ENCODE measurements at places on chromosomes 11 and 22.

DNA sequence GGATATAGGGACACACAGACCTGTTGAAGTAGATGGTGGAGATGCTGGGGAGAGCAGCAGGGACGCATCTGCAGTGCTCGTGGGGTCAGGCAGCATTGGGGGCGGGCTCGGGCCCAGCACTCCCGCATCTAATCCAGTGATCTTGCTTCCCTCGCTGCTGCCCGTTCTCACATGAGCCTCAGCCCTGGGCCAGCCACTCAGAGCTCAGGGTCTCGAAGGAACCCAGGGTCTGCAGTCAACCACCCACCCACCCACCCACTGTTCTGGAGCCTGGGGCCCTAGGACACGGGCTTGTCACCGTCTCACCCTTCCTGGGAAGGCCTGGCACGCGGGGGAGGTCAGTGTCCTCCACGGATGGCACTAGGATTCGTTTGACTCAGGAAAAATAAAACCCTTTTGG is 406.0 kb downstream of the TBC1D22A start:
- no peak for DNase-seq

DNA sequence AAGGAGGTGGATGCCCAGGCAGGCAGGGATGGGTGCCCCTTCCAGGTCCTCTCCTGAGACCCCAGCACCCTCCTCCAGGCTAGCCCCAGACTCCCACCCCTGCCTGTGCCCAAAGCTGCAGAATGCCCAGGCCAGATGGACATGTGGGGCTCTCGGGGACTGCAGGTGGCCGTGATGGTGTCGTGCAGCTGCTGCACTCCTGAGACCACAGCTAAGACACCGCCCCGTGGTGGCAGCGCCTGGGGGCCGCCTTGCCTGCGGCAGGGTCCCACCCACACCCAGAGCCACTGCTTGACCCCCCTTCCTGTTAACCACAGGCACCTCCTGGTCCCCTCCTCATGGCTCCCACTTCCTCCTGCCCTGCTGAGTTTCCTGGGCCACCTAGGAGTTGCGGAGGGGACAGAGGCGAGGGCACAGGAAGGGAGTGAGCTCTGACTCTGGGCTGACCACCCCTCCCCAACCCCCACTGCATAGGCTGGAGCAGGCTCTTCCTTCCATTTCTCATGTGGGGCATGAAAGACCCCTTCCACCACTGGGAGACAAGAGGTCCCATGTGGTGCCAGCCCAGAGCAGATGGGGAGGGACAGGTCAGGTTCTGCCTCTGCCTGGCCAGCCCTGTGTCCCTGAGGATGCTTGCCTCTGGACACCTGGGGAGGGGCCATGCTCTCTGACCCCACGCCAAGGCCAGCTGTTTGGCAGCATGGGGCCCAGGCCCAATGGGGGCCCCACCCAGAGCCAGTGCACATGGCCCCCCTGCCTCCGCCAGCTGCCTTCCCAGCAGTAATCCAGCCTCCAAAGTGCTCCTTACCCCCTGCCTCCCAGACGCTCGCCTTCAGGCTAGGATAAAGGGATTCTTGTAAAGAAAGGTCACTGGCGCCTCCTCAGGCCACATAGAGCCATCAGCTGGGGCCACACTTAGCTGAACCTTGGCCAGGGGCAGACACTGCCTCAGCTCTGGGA is 29.3 kb downstream of the OSBPL5 start:
- DNase-seq, result no peak

GRCh38 chr11:133579165-133580031 is 47.1 kb upstream of the OPCML start:
- DNase-seq, result no peak

- no peak for DNase-seq
Measured at GRCh38 chr11:81331611-81332235, 1401.9 kb downstream of the FAM181B start.

GRCh38 chr11:58902881-58903280 is 36.4 kb upstream of the GLYATL1 start:
- no peak for DNase-seq

DNA sequence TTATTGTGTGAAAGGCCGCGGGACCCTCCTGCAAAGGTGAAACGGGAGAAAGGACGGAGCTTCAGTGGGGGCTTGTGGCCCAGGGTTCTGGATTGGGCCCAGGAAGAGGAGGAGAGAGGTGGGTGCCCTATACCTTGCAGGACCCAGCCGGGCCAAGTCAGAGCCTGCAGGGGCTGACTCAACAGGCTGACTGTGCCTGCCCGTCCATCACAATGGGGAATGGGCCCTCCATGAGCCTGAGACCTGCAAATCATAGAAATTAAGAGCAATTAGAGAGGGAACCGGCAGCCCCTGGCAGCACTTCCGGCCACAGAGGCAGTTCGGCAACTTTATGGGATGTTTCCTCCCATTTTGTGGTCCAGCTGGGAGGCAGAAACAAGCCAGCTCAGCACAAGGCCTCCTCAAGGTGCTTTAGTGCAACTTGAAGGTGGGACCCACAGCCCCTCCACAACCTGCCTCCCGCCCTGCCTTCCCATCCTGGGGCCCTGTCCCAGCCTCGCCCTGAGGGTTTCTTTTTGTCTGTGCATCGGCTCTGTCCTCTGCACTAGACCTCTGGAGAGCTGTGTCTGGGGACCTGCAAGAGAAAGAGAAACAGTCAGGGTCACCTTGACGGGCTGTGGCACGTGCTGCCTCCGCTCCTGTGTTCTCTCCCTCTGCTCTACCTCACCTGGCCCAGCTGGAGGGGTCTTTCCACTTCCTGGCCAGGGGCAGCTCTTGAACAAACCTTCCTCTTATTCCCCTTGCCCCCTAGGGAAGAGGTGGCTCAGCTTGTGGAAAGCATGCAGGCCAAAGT is 19.1 kb upstream of the NECTIN1 start:
- no peak for DNase-seq

DNA sequence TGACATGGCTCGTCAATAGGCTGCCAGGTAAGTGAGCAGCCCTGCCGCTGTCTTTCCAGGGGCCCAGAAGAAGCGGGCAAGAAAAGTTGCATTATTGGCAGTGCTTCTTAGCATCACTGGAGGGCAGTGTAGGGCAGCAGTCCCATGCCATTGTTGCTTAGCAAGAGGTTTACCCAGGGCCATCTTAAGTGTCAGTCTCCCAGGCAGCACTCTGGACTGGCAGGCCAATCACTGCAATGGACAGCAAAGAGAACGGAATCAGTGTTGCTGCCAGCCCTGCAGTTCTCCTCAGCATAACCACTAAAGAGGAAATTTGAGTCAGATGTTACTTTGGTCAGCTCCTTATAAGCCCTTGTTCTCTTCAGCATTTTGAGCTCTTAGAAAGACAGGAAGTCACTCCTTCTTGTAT is 13.4 kb upstream of the GRK2 start:
- DNase-seq, result no peak

- no peak for DNase-seq
Measured at GRCh38 chr22:44165286-44165874, 15.3 kb upstream of the PARVG start.

GRCh38 chr11:114078423-114078822 is 18.9 kb downstream of the ZBTB16 start:
- no peak for DNase-seq

DNA sequence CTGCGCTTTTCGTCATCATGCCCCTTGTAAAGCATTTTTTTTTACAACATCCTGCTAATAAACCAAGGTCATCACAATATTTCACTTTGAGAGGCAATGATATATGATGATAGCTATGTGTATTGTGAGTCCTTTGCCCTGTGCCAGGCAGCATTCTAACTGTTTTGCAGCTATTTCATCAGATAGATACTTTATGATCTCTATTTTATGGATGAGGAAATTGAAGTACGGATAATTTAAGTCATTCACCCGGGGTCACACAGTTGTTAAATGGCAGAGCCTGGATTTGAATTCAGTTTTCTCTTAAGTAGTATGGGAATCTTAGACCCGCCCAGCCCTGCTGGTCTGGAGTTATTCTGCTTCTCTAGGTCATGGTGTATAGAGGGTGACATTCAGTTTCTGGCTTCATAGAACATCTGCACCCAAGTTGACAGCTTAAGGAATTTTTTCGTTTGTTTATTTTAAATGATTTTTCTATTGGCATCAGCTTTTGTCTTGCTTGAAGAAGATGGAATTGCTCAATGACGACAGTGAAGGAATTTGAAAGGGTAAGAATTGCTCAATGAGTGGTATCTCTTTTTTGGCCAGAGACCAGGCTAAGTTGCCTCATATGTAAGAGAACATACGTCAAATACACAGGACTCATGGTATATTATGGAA is 926 bp downstream of the PRR5L start:
- DNase-seq, result no peak

GRCh38 chr11:96388891-96389719 is 607 bp downstream of the CCDC82 start:
- peak; percentile 52 for DNase-seq

GRCh38 chr11:134425413-134425812 is 13.4 kb upstream of the B3GAT1 start:
- DNase-seq, result no peak

DNA sequence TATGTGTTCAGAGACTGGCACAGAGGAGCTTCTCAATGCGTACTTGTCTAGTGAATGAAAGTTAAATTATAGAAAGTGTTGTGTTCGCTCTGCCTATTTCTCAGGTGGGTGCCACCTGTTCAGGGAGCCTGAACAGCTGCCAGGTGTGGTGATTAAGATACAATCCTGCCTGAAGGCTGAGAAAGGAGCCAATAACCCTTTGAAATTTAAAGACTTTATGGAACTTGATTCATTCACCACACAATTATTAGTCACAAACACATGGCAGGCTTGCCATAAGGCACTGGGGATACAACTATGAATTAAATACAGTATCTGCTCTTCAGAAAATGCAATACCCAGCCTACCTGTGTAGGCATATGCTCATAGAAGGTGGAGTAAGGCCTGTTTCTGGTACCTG is 92.9 kb upstream of the AMOTL1 start:
- no peak for DNase-seq

DNA sequence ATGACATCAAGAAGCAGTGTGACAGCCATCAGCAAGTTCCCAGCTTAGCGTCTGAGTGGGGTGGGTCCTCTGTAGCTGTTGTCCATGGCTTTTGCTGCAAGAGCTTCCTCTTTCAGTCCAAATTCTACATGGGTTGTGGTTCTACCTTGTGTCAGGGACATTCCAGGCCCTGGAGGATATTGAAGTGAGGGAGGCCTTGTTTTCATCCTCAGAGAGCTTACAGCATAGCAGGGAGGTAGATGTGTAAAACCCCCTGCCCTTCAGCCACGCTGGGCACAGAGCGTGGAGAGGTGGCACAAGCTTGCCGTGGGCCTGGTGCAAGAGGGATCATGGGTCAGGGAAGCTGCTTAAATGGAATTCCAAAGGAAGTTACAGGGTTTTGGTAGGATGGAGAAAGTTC is 93.9 kb downstream of the GRIK4 start:
- no peak for DNase-seq

DNA sequence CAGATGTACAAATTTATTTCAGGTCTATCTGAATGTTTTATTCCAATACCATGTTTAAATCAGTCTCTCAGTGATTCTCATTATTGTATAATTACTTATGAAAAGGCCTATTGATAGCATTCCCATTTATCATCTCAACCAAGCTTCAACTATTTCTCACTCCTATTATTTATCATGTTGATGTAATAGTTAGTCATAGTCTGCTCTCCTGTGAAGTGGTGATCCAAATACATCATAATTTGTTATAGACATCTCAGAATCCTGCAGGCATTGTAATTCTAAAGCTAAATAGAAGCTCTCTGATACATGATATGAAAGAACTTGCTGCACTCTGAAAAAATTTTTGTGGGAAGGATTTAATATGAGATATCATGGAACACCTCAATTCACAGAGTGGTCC is 21.8 kb upstream of the OR8G1 start:
- DNase-seq, result no peak

- no peak for DNase-seq
Measured at GRCh38 chr11:128359515-128359914, 227.8 kb downstream of the ETS1 start.

Data from urothelium cell line (cell line).